ENCODE measurements at places on chromosomes 3 and 15. TPM values are rescaled to one million over a fixed set of nuclear protein-coding genes. Genes with fewer than 3 reads are reported as not detected.

Gene ZNF660
- total RNA-seq: 6.3 TPM

Gene SLC26A6
- 51.0 TPM for total RNA-seq

Gene IMPG2
- total RNA-seq: not detected

Gene C3orf70
- 0.06 TPM for total RNA-seq

Gene GATA2
- 85.0 TPM for total RNA-seq

Gene LXN
- not detected for total RNA-seq

Gene EPHB3
- 3.9 TPM for total RNA-seq

Gene C3orf49
- total RNA-seq: not detected

Gene AMOTL2
- 190 TPM for total RNA-seq

Gene CAV3
- total RNA-seq: not detected

Gene SCAMP5
- total RNA-seq: 7.7 TPM

Gene PLSCR2
- total RNA-seq: not detected

Gene SCN5A
- not detected for total RNA-seq

Gene SMCO1
- total RNA-seq: not detected

Gene NDUFB5
- 241 TPM for total RNA-seq

Gene FGF7
- total RNA-seq: not detected

Gene CCNB2
- 95.2 TPM for total RNA-seq

Gene NR1I2
- total RNA-seq: not detected

Gene OSBPL10
- total RNA-seq: 75.8 TPM
